ENCODE measurements at places on chromosomes 6 and 20.

DNA sequence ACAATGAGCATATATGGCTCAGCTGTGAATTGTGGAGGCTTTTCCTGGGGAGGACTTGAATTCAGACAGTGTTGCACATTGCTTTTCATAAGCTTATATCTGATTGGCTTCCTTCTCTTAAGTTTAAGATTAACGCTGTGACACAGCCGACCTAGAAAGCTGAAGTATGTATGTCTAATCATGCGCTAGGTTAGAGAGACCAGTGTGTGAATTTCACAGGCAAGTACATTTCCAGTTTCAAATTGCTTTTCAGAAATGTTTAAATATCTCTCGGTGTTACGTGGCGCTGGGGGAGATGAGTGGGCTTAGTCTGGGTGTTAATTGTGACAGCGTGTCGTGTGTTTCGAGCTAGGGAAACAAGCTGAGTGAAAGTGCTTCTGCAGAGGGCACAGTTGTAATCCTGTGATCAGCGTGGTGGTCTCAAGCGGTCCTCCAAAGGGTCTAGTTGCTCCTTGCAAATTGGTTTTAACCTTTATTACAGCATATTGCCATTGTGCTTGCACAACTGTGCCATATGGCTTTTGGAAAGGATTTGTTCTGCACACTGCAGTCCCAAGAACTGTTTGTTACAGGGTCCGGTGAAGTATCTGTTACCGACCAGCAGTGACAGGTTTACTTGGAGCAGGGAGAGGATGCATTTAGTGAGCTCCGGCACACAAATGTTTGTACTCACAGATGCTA lies 166.6 kb downstream of the SASH1 start:
- DNase-seq, result no peak

DNA sequence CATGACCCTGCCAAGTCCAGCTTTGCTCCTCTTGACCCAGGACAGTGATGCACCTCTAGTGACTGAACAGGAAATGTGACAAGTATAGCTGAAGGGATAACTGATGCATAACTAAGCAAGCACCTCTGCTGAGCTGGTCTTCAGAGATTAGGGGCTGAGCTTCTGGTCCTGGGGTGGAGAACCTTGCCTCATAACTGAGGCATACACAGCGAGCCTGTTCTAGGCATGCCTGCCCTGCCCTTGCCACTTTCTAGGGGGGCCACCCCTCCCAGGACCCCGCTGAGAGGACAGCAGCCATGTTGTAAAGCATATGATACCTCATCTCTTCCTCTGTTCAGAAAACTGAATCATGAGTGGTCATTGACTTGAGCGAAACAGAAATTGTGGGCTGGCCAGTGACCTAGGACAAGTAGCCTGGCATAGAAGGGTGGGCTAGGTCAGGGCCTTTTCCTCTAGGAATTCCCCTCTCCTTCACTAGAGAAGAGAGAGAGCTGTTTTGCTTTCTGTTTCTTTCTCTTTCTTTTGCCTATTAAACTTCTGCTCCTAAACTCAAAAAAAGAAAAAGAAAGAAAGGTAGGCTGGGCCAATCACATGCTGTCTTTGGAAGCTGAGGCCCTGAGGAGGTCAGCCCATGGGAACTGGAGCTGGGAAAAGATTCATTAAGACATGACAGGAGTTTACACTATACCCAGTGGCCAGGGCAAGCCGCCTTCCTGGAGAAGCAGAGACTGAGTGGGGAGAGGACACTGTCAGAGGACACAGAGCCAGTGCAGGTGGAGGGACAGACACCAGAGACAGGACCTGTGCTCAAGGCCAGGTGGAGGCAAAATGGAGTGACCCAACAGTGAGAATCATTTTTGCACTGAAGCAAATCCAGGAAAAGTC lies 23.1 kb downstream of the ALDH5A1 start:
- DNase-seq, result no peak

GRCh38 chr6:153476243-153476642 lies 345.2 kb upstream of the RGS17 start:
- DNase-seq, result no peak

DNA sequence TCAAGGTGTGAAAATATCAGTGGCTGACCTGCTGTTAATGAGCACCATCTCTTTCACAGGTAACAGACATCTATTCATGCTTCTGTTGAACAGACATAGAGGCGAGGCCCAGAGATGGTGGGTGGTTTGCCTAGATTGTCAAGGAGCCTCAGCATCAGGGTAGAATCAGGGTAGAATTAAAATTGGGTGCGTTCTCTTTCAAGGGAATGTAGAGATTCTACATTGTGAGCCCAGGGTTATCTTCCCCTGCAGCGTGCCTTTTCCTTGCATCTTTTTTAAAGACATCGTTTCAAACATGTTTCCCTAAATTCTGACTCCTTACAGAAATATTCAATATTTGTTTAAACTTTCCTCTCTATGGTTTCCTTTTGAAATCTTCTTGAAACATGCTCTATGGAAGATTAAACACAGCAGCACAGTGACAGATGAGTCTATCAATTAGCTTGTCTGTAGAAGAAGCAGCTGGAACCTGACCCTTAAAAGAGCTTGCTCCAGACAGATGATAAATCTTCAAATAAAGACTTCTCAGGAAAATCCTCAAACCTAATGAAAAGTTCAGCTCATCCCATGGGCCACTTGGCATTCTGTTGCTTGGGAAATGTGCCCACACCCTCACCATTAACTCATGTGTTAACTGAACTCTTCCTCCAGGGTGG lies 119.8 kb downstream of the IPCEF1 start:
- DNase-seq, result no peak

GRCh38 chr6:146847426-146847825 lies 248.7 kb downstream of the ADGB start:
- no peak for DNase-seq

- no peak for DNase-seq
Observed at GRCh38 chr20:23337312-23337711, 13.3 kb upstream of the NXT1 start.

GRCh38 chr6:39386487-39386886 lies 64.0 kb upstream of the KCNK16 start:
- DNase-seq, result no peak

- no peak for DNase-seq
Observed at GRCh38 chr6:17470938-17471327, 77.5 kb downstream of the CAP2 start.

DNA sequence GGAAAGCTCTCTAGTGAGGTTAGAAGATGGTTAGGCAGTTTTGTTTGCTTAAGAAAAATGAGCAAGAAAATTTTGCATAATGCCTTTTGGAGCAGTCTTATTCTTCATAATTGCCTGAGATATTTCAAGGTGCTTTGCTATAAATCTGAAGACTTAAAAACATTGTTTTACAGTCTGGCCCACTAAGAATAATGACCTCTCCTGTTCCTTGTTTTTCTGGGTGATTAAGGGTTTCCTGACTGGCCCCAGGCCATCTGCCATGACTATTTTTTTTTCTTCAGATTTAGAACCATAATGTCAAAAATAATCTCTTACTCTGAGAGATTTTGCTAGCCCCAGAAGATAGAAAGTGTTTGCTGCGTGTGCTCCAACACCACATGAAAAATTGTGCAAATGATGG lies 72.3 kb upstream of the CENPW start:
- no peak for DNase-seq

DNA sequence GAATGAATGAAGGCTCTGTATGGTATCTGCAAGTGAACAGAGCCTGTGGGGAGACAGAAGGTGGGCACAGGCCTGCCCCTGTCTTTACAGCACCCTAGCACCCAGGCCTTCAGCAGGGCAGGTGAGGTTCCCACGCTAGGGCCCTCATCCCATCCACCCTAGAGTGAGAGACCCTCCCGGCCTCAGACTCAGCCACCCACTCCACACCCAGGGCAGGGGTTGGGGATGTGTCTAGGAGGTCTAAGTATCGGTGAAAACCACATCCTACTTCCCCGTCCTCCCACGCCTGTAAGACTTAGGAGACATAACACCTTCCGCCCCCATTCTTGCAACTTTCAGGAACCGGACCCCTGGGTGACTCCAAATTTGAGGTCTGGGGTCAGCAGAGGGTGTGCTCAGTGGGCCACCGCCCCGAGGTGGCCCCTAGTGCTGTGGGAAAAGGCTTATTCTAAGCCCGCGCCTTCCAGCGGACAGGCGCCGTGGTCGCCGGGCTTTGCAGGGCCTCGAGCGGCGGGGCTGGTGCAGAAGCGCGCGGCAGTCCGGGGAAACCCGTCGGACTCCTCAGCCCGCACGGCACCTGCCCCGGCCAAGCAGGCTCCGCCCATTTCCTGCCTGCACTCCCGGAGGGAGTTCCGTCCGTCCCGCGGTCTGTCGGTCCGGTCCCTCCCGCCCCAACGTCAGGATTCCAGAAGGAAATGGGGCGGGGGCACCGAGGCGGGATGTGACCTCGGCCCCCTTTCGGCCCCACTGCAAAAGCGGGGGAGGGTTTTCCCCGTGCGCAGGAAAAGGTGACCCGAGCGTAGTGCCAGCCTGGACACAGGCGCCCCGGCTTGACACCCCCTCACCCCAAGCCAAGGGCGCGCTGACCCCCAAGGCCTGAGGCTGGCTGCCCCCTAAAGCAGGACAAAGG lies 868 bp downstream of the SAMD10 start:
- no peak for DNase-seq

- no peak for DNase-seq
Observed at GRCh38 chr6:18720075-18720474, 332.9 kb downstream of the RNF144B start.

- no peak for DNase-seq
Observed at GRCh38 chr20:3470208-3470626, 601 bp upstream of the ATRN start.

DNA sequence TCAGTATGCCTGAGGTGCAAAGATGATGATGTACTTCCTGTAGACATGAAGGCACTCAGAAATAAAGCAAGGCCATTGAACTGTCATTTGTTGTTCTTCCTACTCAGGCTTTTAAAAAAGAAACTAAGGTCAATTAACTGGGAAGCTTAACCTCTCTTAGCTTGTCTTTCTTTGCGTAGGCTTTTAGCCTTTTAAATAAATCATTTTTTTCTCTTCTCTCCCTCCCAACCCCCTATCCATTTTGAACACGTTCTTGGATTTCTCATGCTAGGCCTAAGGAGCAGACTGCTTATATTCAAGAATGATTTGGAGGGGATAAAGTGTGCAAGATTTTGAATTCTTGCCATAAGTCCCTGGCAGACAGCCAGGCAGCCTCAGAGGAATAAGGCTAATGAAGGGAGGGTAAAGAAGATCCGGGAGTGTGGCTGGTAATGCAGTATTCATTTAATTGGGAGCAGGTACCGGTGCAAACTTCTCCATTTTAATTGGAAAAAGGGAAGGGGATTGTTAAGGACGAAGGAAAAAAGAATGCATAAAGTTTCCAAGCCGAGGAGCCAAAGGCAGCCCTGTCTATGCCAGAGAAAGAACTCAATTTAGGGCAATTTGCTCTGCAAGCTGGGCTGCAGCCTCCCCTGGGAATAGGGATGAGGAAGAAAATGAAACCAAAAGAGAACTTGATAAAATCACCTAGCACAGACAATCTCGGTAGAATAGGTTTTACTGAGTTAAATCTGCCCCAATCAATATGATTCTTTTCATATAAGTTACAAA lies 343.8 kb upstream of the MMS22L start:
- peak; percentile 19 for DNase-seq

DNA sequence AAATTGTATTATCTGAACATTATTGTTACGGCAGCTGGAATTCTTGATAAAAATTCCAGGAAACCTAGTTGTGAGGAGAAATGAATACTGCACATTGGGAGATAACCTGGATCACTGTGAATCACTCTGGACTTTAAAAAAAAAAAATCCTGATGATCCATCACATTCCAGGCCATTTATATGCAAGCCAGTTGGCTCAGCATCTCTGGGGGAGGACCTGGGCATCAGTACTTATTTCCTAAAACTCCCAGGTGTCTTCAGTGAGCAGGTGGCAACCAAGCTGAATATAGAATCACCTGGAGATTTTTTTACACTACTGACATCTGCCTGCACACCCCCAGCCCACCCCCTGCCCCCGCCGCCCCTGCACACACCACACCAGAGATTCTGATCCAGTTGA lies 39.1 kb upstream of the SIRT5 start:
- no peak for DNase-seq

DNA sequence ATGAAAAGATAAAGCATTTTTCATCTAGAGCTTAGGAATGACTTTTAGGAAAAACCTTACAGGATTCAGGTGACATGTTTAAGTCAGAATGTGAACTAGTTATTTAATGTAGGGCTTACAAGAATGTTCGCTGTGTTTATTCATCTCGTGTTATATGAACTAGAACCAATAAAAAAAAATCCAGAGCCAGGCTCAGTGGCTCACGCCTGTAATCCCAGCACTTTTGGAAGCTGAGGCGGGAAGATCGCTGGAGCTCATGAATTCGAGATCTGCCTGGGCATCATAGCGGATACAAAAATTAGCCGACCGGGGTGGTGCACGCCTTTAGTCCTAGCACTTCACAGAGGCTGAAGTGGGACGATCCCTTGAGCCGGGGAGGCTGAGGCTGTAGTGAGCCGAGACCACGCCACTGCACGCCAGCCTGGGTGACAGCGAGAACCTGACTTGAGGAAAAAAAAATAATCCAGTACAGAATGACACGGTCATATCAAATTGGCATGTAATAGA lies 46.3 kb downstream of the OR2B2 start:
- DNase-seq, result no peak

GRCh38 chr20:2261046-2261485 lies 34.7 kb upstream of the TGM3 start:
- no peak for DNase-seq

GRCh38 chr6:38271081-38271480 lies 368.6 kb downstream of the BTBD9 start:
- no peak for DNase-seq

DNA sequence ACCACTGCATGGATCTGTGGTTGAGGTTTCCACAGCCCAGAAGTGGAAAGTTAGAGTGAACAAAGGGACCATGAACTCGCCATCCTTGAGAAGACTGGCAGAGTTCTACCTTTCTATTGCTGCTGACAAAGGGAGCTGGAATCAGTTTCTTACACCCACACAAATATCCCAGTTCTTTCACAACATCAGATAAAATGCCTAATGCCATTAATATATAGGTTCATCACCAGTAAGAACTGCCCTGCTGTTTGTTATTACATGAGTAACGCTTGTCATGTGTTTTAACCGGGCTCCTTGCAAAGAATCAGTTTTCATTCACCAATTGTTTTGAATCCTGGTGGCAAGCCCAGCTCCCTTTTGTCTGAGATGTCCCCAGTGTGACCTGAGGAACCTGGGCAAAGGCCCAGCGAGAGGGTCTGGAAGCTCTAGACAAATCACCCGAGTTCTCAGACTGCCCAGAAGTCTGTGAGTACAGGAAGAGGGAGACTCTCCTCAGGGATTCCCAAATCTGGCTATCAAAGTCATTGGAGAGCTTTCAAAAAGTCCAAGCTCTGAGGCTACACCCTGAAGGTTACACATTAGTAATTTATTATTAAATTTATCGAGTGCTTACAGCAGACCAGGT lies 7.5 kb upstream of the CD164 start:
- DNase-seq, result no peak

DNA sequence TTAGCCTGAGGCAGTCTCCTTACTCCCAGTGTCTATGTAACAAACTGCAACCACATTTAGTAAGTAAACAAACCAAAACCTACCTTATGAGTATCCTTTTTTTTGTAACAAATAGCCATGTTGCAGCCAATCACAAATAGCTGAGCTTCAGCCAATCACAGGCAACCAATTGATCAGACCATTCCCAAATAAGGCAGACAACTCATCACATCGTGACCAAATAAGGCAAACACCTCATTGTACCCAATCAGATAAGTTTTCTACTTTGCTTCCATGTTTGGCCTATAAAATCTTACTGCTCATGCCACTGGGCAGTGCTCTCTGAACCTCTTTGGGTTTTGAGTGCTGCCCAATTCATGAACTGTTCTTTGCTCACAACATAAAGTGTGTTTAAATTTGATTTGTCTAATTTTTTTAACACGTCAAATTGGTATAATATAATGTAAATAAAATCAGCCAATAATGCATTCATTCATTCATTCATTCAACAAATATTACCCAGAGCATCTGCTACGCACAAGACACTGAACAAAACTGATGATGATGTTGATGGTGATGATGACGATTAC lies 117.8 kb downstream of the BCAS1 start:
- no peak for DNase-seq
